ENCODE measurements at places on chromosomes 4 and X.

- peak; percentile 13 for DNase-seq
Measured at GRCh38 chrX:136708348-136708747, 60.4 kb downstream of the CD40LG start.

DNA sequence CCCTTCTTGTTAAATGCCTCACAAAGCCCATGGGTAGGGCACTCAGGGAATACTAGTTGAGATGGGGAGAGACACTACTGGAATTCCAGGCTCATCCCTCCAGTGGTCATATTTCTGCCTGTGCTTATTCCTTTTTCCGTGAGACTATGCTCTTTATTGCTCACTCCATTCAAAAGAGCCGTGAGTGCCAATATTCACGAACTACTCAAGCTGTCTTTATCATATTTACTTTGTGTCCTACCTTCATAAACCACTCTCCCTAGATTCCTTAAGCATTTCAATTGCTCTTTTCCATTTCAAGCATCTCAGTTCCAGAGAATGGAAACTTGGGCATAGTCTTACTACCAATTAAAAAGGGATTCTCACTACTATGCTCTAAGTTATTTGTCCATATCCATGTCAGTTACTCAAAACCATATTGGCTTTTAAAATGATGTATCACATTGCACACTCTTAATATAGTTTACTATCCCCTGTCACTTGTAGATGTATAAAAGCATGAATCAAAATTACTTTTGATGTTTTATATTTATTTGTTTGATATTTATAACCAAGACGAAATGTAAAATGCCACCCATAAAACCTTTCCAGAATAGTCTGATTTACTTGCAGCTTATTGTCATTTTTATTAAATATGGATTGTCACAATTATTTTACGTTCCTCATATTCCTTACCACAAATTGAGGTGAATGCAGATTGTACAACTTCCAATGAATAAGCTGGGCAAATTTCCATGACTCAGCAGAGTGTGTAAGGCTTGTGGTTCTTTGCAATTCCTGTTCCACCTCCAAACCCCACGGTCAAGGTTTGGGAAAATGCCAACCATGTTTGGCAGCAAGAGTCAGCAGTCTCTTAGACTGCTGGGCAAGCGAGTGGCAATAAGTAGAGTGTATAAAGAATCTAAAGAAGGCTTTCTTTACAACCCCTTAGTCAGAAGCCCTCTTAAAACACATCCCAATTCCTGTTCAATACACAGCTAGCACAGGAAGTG lies 24.4 kb downstream of the ENOX2 start:
- peak; percentile 64 for DNase-seq

DNA sequence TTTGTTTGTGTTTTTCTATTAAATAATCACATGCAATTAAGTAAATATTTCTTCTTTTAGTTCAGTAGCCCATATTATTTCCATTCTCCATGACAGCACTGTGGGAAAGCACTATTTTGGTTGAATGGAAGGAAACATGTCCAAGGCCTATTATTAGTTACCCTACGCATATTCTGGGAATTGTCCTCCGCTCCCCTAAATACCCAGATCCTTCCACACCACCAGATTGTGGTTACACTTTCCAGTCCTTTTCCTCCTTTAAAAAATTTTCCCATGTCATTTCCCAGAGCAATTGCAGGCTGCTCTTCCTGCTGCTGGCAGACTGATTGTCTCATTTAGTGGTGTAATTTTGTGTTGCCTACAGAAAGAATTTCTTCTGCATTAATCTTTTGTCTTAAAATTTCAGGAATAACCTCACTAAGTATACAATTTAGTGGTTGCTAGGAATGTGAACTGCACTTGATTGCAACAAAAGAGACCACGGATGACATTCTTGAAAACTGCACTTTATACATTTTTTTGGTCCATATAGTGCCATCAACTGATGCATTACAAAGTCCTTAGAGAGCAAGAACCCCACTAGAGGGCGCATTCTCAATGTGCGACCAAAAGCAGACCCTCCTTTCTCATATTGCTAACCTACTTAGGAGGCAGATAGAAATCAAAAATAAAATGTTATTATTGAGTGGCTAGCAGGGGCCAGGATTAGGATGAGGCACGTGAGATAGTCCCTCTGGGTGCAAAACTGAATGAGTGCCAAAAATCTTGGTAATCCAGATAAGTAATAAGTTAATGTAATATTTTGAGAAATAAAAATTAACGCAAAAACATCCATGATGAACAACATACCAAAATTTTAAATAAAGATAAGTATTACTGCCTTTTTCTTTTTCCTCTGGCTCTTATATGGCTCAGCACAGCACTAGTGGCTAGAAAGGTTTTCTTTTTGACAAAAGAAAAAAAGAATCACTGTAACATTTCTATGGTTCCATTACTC lies 98.8 kb upstream of the IQCM start:
- DNase-seq: peak; percentile 52

GRCh38 chr4:150934022-150934421 lies 81.1 kb downstream of the LRBA start:
- no peak for DNase-seq

GRCh38 chr4:121299367-121299766 lies 81.5 kb downstream of the QRFPR start:
- no peak for DNase-seq

DNA sequence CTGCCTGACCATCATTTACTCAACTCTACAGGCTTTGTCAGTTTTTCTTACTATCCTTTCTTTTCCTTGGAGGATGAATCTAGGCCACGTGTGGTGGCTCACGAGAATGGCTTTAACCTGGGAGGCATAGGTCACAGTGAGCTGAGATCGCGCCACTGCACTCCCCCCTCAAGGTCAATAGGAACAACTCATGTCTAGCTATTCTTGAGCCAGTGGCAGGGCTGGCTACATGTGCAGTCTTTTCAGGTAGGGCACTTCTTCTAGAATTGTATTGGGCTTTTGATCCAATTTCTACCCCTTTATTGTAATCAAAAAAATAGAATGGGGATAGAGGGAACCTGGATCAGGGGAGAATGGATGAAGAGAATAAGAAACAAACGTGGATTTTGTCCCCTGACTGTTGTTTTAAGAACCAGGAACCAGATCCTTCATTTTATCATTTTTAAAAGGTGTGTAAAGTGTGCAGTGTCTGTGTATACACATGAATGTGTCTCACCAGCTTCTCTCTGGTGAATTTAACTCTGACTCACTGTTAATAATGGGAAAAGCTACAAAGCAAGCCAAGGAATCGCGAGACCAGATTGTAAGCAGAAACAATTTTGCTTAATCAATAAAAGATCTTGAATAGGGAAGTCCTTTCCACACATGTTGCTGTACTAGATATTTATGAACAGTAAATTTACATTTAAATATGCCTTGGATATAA lies 283.9 kb upstream of the GPC4 start:
- DNase-seq: no peak

DNA sequence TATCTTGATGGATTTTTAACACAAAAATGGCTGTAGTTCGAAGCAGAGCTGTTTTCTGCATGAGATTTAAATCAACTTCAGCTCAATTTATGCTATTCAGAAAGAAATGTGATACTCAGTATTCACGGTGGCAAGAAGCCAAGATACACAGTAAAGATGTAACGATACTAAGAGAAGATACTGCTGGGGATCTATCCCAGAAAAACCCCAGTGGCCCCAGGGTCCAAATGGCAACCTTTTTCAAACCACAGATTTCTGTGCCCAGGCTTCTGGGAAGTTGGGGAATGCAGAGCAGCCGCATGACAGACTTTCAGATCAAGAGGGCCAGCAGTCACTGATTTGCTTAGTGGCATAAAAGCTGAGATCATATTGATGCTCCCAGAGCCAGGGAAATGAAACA lies 353.9 kb downstream of the AFF2 start:
- DNase-seq: no peak

DNA sequence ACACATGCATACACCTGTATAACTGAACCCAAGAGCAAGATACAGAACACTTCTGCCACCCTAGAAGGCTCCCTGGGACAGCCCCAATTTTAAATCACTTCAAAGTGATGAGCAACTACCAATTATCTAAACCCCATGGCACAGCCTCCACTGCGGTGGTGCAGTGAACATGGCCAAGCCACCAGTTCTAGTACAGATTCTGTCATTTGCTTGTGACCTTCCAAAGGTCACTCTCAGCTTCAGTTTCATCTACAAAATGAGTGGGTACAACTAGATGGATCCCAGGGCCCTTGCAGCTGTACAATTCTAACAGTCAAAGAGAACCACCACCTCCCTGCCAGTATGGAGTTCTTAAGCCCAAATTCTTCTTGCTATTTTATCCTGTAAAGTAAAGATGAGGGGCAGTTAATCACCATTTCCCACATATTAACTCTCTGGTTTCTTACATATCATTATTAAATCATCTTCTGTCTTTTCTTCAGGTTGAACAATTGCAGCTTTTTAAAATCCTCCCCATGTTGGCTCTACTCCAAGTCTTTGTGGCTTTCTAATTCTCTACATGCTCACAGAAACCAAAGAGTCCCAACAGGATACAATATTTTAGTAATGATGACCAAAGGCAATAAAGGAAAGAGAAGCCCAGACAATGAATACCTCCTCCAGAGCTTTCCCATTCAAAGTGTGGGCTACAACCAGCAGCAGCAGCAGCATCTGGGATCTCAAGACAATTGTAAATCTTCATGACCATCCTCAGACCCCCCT lies 39.0 kb upstream of the GPM6B start:
- no peak for DNase-seq

GRCh38 chr4:18882468-18882867 lies 860.9 kb upstream of the LCORL start:
- no peak for DNase-seq

- DNase-seq: no peak
Measured at GRCh38 chrX:71525316-71525715, 7.6 kb upstream of the OGT start.
